HCT116 (cell line): ENCODE measurements at places on chromosomes 4 and X. TPM values are rescaled to one million over a fixed set of nuclear protein-coding genes. Genes with fewer than 3 reads are reported as not detected.

MSANTD1 gene
- 0.71 TPM for total RNA-seq

COX7B2 gene
- not detected for total RNA-seq

- DNase-seq = no peak
Measured at GRCh38 chrX:42490111-42490510, 287.9 kb downstream of the PPP1R2C start.

DNA sequence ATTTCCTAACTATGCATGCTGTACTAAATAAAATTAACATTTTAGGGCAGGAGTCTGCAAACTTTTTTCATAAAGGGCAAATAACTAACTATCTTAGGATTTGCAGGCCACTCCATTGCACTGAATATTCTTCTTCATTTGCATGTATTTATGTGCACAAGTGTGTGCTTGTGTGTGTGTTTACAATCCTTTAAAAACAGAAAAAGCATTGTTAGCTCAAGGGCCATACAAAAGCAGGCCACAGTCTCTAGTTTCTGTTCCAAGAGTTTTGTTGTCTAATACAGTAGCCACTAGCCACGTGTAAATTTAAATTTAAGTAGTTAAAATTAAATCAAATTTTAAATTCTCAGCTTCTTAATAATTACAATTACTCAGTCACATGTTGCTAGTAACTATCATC is 621.8 kb downstream of the TMA16 start:
- no peak for DNase-seq

GRCh38 chrX:155231163-155231562 is 14.9 kb downstream of the VBP1 start:
- DNase-seq = no peak
